KBM-7 (cell line): ENCODE measurements at places on chromosomes 3 and 15.

DNA sequence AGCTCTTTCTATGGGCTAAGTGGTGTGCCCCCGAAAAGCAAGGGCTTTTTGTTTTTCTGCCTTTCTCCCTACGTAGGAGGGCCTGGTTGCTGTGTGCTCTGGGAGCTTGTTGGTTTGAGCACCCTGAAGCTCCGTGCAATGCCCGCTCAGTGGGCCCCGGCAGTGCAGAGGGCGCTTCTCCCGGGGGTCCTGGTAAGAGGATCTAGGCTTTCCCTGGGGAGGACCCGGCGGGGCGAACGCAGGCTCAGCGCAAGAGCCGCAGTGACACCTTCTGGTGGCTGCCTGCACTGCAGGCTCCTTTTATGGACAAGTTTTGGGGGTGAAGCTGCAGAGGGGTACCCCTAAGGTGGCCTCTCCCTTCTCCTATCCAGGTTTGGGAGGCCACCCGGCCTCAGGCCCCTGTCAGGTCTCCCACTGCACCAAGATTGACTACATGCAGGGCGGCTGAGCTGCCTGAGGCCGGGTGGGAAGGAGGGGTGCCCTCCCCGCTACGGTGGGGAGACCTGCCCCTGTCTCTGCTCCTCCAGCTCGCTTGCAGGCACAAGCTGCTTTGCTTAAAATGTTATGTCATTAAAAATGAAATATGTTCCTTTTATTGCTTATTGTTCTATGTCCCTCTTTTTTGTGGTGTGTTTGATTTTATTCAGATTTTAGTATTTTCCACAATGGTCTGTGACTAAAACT, 387.9 kb downstream of the GABRG3 start:
- DNase-seq: peak; percentile 14

DNA sequence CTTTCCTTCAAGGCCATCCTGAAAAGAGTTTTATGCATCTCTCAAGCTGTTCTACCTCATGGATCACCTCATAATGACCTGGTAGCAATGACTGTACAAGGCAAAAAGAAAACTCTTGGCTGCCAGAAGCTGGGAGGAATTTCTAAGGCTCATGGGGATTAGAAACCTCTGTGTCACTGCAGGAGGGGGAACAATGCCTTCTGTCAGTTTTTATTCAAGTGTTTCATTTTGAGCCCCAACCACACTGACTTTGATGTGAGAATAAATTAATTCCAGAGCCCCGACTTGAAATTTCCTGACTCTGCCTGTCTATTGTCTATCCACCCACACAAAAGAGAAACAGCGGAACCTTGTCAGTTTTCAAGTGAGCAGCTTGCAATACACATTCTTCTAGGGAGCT, 58.7 kb upstream of the MRPL3 start:
- no peak for DNase-seq

GRCh38 chr15:70099967-70100473, 2.3 kb upstream of the TLE3 start:
- no peak for DNase-seq

- no peak for DNase-seq
These were observed 32.1 kb downstream of the CD200 start for GRCh38 chr3:112365035-112365434.

GRCh38 chr3:42805141-42805821, 991 bp upstream of the HIGD1A start:
- no peak for DNase-seq

DNA sequence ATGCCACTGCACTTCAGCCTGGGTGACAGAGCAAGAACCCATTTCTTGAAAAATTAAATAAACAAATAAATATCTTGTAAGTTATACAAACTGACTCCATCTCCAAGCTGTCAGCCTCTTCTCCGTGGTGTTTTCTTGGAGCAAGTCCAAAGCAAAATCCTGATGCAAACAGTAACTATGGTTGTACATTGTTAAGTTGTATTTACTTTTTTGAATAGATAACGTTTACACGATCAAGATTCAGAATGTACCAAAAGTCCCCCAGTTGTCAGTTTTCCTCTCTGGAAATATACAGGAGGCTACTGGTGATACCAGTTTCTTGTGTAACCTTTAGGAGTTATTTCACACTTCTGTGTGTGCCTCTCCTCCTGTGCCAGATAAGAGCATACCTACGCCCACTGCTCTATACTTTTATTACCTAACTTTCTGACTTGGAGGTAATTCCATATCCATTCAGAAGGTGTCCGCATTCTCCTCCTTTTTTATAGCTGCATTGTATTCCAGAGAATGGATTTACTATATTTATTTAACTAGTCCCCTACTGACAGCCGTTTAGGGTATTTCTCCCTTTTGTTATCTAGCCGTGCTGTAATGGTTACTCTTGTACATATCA, 14.2 kb downstream of the CMTM7 start:
- DNase-seq: no peak

DNA sequence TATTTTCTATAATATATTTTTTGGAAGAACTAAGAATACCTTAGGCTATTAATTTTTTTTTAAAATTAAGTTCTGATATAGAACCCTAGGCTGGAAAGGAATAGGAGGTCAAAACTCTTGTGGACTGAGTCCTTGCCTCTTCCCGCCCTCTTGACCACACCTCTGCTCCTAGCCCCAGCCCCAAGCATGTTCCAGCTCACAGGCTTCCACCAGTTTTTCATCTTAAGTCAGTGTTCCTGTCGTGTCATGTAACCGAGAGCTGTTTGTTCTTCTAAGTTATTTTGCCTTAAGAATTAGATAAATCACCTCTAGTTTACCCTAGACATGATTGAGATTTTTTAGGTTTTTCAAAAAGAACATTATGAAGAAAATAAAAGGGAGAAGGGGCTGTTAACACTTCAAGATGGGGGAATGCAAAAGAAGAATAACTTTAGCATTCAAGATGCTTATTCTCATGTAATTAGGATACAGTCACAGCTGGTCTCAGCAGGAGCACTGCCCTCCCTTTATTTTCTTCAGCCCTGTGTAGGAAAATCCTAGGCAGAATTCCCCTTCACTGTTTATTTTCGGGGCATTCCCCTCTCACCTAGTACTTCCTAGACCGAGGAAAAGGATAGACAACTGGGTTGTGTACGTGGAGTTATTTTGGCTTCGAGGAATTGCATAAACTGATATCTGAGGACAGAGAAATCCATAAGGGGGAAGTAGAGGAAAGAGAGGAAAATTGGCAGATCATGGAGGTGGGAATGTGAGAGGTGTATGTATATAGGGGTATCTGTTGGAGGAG, 110.2 kb downstream of the CMSS1 start:
- no peak for DNase-seq

DNA sequence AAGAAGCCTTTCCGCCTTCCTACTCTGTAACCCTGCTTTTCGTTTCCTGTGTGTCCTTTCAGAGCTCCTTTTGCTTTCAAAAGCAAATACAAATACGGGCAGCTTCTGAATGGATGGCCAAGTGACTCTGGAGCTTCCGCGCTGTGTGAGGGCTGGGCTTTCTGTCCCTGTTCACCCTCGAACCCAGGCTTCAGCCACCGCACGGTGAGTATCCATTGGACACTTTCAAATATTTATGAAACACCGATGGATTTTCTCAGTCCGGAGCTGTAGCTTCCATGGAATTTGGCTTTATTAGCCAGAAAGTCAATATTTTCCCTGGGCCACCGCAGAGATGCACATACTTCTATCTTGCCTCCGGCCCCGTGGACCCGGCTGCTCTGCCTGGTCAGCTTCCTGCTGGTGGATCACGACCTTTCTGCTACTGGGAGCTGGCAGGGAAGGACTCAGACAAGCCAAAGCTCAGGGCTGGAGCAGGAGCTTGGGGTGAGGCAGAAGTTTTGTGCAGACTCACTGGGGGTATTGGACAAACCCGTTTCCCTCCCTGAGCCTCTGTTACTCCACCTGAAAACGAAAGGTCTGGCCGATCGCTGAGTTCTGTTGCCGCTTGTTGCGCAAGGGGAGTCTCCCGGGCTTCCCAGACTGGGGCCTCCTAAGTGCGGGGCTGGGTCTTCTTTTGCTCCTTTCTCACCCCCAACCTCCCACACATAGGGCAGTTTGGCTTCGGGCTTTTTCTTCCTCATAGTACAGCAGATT, 63.6 kb downstream of the LINGO1 start:
- peak; percentile 68 for DNase-seq

DNA sequence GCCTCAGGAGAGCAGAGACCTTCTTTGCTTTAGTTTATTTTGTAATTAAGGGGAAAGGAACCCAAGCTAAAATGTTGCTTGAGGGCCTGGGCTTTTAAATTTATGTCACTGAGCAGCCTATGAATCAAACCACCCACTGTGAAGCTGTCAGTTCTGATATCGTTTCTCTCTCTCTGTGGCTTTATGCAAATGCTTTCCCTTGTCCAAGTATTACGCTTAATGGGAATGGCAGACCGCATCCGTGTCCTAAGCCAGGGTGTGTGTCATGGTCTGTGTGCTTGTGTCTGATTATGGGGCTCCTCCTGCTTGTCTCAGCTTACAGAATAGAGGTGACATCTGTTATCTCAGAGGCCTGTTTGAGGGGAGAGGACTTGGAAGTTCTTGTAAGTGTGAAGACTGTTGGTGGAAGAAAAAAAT, 82.4 kb downstream of the EBLN2 start:
- DNase-seq: no peak

DNA sequence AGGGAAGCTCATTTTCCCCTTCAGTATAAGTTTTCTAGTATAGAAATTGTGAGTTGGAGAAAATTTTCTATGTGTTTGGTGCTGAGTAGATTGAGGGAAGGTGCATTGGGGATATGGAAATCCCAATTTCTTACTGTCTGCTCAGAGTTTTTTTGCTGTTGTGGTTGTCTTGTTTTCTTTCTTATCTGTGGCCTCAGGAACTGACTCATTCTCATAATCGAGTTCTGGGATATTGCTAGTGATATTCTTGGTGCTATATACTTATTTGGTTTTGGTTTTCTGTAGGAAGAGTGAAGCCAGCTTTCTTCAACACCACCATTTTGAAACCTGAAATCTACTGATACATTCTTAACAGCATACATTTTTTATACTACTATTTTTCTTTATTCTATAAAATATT, 869.2 kb downstream of the DIPK2A start:
- no peak for DNase-seq

- peak; percentile 77 for DNase-seq
These were observed 65.9 kb upstream of the LCTL start for GRCh38 chr15:66631616-66632263.

- no peak for DNase-seq
These were observed 1053.1 kb downstream of the DIPK2A start for GRCh38 chr3:145024700-145025099.

DNA sequence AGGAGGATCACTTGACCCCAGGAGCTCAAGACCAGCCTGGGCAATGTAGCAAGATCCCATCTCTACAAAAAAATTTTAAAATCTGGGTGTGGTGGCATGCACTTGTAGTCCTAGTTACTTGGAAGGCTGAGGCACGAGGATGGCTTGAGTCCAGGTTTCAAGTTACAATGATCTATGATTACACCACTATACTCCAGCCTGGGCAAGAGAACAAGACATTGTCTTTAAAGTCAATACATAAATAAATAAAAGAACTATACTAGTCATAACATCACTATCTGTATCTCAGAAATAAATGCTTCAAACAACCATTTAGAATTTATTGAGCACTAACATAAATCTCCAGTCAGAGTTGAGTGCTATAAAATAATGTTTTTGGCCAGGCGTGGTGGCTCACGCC, 8.5 kb upstream of the PHLDB2 start:
- no peak for DNase-seq

DNA sequence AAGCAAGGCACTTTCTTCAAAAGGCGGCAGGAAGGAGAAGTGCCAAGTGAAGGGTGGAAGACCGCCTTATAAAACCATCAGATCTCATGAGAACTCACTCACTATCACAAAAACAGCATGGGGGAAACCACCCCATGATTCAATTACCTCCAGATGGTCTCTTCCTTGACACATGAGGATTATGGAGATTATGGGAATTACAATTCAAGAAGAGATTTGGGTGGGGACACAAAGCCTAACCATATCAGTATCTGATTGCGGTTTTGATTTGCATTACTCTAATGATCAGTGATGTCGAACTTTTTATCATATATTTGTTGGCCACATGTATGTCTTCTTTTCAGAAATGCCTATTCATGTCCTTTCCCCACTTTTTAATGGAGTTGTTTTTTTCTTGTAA, 549.3 kb upstream of the IL12A start:
- no peak for DNase-seq

GRCh38 chr3:97820780-97821179, 1.0 kb upstream of the CRYBG3 start:
- DNase-seq: no peak

DNA sequence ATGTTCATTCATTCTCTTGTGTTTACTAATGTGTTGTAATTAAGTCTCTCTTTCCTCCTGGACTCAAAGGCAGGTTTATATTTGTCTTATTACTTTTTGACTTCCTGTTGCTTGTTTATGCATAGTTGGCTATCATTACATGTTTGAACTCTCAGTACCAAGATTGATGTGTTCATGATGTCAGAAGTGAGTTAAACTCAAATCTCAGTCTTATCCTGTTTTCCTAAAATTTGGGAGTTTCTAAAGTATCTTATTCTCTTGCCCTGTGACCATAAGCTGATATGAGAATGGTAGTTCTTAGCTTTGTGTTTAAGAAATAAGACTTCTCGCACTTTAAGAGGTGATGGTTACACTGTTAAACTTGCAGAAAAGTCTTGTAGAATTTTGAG, 5.2 kb downstream of the GLCE start:
- no peak for DNase-seq

- DNase-seq: peak; percentile 74
These were observed 38.8 kb downstream of the TMEM40 start for GRCh38 chr3:12719984-12720898.

DNA sequence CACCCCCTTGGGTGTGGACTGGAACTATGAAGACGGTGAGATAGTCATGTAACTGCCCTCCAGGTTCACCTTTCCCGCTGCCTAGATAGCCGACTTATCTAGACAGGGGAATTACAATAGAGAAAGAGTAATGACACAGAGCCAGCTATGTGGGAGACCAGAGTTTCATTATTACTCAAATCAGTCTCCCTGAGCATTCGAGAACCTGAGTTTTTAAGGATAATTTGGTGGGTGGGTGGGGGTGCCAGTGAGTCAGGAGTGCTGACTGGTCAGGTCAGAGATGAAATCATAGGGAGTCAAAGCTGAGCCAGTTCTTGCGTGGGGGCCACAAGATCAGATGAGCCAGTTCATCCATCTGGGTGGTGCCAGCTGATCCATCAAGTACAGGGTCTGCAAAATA, 19.7 kb upstream of the DNAJC19 start:
- DNase-seq: no peak
